ENCODE measurements at places on chromosomes 12 and 14.
A peak's percentile ranks its signal among the peaks of the same experiment; 100 is the strongest.

DNA sequence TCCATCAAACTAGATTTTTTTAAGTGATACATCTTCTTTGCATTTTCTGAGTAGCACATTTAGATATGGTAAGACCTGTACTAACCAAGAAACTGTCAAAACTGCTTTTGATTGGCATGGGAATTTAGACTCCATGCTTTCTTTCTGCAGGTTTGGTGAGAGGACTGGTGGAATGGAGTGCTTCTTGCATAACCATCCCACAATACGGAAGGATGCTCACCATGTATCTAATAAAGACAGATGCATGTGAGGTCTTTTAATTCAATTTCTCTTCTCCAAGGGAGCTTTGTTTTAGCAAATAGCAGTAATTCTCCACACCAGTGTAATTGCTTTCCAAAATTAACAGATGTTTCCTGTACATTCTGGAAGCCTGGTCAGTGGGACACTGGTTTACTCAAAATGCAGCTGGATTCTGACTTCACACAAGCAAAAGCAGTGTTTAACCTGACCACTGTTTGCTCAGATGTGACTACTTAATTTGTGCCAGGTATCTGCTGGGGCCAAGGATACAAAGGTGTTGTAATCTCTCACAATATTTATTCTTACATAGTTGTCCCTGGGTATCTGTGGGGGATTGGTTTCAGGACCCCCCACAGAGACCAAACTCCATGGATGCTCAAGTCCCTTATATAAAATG, 26.1 kb downstream of the FGD6 start:
- DNase-seq: no peak

GRCh38 chr14:68394764-68395143, 398.1 kb downstream of the ZFP36L1 start:
- DNase-seq: no peak

DNA sequence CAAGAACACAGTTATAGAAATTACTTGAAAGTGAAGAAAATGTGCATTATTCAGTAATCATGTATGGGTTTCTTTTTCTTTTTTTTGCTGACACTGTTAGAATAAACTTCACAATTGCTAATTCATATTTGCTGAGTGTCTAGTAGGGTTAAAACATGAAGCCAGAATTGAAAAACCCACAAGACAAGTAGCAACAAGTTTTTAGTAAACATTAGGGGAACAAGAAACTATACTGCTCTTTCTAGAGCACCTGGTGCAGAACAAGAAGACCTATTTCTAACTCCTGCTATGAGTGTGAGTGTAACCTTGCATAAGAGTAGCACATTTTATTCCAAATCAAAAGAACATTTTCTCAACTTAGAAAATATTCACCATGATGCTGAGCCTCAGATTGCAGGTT, 83.2 kb downstream of the ITPR2 start:
- no peak for DNase-seq

DNA sequence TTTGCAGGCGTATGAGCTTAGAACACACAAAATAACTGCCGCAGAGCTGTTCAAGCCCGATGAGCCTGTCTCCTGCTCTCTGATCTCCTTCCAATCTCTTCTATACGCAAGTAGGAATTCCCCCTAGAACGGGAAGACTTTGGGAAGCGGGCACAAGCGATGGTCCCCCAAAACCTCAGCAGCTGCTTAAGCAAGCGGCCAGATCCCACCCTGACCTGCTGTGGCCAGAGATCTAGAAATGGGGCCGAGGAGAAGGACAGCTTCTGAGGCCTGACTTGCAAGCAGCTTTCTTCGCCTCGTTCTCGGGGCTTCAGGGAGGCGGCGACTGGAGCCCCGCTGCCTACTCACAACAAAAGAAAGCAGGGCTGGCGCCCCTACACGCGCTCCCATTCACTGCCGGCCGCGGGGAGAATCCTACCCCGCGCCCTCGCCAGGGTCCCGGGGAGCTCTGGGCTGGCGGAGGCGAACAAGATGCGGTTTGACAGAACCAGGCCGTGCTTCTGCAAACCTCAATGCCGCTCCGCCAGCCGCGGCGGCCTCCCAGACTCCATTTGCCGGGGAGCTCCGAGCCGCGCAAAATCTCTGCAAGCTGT, 922 bp downstream of the TBX5 start:
- DNase-seq: no peak

- no peak for DNase-seq
Measured at GRCh38 chr14:89131004-89131750, 285.9 kb downstream of the FOXN3 start.

GRCh38 chr14:91004987-91005386, 55.5 kb downstream of the RPS6KA5 start:
- no peak for DNase-seq

- DNase-seq: no peak
Measured at GRCh38 chr12:116353958-116354357, 76.5 kb upstream of the MED13L start.

GRCh38 chr12:122847921-122848421, 12.7 kb downstream of the HIP1R start:
- no peak for DNase-seq

GRCh38 chr12:31900271-31900670, 58.9 kb upstream of the RESF1 start:
- DNase-seq: no peak

GRCh38 chr14:105165761-105166485, 2.7 kb downstream of the JAG2 start:
- DNase-seq: no peak

DNA sequence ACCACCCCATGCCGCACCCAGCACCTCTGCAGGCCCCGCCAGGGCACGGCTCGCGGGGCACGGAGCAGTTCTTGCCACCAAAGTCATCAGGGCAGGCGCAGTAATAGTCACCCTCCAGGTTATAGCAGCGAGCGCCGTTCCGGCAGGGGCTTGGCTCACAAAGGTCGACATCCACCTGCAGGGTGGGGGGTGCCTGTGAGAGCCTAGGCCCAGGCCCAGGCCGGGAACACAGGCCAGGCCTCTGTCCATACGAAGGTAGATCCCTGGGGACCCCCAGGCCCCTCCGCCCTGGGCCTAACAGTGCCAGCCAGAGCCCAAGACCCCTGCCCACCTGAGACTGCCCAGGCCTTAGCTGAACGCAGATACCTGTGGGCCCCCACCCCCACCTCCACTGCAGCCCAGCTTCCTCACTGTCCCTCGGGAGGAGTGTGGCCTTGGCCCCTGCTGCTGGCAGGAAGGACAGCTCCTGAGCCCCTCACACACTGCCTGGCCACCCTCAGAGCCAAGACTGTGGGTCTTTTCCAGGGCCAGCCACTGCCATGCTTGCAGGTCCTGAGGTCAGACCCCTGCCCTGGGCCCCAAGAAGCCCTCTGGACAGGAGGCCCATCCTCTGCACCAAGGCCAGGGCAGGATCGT, 19.3 kb downstream of the JAG2 start:
- no peak for DNase-seq

- DNase-seq: no peak
Measured at GRCh38 chr14:37237094-37237493, 39.4 kb downstream of the MIPOL1 start.

DNA sequence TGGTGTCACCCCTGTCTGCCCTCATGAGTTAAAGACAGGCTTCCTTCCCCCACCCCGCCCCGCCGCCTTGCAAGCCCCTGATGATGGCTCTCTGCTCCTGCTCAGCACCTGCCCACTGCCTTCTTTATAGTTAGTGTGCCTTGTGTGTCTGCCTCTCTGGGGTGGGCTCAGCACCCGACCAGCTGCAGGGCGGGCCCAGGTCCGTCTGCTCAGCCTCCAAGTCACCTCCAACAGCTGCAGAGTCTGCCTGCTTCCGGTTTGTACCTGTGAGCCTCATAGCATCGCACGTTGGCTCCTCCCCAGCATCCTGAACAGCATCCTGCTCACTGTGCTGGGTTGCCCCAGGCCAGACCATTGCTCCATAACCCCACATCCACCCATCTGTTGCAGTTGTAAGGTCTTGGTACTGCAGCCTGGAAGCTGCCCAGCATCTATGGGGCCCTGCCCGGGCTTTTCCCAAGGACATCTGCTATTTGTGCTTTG, 3.5 kb downstream of the TGFB3 start:
- no peak for DNase-seq

- DNase-seq: no peak
Measured at GRCh38 chr12:11927286-11927935, 143.3 kb upstream of the BCL2L14 start.

- DNase-seq: no peak
Measured at GRCh38 chr14:24688030-24688658, 54.2 kb upstream of the GZMB start.

GRCh38 chr12:32568228-32568627, 110.9 kb upstream of the DNM1L start:
- DNase-seq: peak; percentile 93

- no peak for DNase-seq
Measured at GRCh38 chr14:81324011-81324410, 76.1 kb downstream of the STON2 start.

DNA sequence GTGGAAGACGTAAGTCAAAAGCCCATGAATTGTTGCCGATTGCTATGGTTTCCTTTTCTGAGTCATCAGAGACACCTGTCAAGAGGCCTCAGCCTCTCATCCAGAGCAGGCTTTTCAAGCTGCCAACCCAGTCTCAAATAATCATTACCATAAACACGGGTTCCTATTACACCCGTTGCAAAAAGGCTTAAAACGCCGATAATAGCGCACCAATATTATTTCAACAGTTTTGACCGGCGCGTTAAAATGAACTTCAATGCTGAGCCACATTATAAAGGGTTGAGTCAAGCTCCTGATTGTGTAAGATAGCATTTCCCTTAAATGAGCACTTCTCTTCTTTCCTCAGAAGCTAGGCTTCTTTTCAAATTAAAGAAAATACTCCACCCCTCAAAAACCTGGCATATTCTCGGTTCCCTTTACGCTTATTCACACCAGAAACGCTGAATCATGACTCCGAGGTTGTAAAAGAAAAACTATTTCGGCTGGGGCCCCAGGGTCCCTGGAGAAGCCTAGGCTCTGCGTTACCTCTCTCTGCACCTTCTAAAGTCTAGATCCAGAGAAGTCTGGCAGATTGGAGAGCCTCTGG, 1.4 kb downstream of the TMTC1 start:
- DNase-seq: peak; percentile 37

DNA sequence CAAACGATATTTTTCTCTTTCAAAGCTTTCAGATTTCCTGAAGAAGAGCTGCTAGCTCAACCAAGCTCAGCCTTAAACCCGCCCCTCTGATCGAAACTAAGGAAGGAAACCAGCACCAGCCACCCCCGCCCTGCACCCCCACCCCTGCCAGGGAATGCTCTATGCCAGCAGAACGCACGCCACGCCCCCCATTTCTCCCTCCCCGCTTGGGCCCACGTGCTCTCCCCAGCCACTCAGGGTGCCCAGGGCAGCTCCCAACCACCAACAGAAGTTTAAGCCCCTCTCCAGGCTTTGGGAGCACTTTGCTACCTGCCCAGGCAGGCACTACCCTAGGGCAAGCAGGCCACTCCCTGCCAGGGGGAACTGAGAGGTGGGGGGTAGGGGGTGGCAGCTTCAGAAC, 18.8 kb upstream of the KRT78 start:
- no peak for DNase-seq

- DNase-seq: no peak
Measured at GRCh38 chr12:95830335-95831089, 28.2 kb upstream of the SNRPF start.

DNA sequence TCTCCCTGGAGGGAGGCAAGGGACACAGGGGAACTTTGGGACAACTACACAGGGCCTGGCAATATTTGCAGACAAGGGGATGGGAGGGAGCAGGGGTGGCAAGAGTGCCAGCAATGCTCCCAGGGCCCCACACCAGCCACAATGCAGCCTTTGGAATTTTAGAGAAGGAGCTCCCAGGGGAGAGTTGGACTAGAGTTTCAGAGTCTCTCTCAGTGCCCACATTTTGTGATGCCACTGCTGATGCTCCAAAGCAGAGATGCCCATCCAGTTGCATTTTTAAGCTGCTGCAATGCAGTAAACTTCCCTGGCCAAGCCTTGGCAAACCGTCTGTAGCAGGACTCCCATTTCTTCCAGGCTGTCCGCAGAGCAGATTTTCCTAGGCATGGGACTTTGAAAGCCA, 98.9 kb downstream of the ZFP36L1 start:
- DNase-seq: no peak

DNA sequence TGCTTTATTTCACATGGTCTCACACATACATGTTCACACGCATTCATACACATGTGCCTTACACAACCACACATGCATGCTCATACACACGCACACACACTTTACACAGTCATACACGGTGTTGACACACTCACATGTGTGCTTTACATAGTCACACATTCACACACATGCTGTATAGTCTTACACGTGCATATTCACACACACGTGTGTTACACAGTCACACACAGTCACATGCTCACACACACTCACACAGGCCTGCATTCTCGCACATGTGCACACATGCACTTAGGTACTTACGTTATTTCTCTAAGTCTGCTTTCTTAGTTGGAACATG, 18.0 kb upstream of the PLEKHG3 start:
- no peak for DNase-seq

DNA sequence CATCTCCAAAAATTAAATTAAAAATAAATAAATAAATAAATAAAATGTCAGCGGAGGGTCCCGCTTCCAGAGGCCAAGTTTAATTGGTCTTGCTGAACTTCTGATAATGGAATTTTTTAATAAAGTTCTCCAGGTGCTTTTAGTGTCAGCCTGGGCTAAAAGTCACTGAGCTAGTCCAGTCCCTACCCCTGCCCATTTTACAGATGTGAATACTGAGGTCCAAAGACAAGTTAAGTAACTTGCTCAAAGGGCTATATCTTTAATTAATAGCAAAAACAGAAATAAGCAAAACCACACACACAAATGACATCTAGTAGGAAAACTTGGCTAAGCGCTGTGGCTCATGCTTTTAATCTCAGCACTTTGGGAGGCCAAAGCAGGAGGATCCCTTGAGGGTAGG, 5.6 kb upstream of the RFC5 start:
- DNase-seq: no peak

DNA sequence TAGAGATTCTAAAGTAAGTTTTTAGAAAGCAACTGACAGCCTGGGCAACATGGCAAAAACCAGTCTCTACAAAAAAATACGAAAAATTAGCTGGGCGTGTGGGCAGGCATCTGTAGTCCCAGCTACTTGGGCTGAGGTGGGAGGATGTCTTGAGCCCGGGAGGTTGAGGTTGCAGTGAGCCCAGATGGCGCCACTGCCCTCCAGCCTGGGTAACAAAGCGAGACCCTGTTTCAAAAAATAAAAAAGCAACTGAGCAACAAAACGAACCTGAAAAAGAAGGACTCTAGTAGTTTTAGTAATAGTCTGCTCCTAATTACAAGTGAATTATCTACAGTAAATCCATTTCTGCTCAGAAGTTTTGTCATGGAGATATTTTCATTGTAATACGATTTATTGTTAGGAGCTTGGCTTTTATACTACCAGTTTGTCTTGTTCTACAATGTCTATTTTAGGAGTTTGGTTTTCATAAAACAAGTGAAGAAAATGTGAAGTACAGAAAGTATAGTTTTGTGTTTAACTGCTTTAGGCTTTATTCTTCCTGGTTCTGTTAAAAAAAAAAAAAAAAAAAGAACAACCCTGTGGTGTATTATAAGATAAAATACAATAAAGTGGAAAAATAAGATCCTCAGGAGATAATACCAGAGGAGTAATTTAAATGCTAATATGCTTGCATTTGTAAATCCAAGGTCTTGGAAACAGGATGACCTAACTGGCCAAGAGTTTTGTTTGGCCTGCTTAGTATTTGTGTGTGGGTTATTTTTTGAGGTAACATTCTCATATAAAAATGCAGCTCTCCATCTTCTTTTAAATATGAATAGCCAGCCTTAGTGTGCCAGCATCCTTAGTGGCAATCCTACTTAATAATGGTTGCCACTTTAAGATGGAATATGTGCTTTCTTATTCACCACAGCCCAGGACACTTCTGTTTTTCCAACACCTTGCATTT, 2.8 kb downstream of the TMX1 start:
- no peak for DNase-seq
